Activated CD4-positive, alpha-beta T cell treated with anti-CD3 and anti-CD28 coated beads for 36 hours (primary cell): ENCODE measurements at places on chromosomes 2 and 18. TPM values are rescaled to one million over a fixed set of nuclear protein-coding genes. Genes with fewer than 3 reads are reported as not detected.

- peaks cover 23% of the 10 kb centered on the region for H3K36me3 ChIP-seq
- DNase-seq: no peak
- H3K27me3 ChIP-seq: no peaks in the 10 kb centered on the region
- H3K4me1 ChIP-seq: peaks cover 4% of the 10 kb centered on the region
- H3K4me3 ChIP-seq: no peak overlapping the region
Observed at GRCh38 chr18:49094979-49095632, 144.3 kb upstream of the SMAD7 start.

- H3K27me3 ChIP-seq: no peaks in the 10 kb centered on the region
- no peaks in the 10 kb centered on the region for H3K4me1 ChIP-seq
- peaks cover 17% of the 10 kb centered on the region for H3K36me3 ChIP-seq
- H3K27ac ChIP-seq: no peak overlapping the region
- no peak overlapping the region for H3K4me3 ChIP-seq
Observed at GRCh38 chr2:131148426-131148825, 43.3 kb downstream of the PLEKHB2 start.

The FNDC4 gene
- not detected for total RNA-seq

DNA sequence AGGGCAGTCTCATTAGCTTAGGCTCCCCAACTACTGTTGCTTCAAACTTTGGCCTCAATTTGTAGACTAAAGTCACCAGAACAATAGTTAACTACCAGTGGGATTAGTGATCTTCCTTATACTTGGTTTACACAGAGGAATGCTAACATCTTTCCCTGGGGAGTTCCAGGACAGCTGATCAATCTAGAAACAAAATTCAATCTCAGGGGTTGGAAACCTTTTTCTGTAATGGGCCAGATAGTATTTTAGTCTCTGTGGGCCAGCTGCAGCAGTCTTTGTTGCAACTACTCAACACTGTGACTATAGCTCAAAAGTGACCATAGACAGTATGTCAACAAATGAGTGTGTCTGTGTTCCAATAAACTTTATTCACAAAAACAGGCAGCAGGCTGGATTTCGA lies 85.7 kb downstream of the METTL8 start:
- no peak overlapping the region for H3K27ac ChIP-seq
- no peak overlapping the region for H3K4me3 ChIP-seq
- no peak for DNase-seq

The HOXD12 gene
- not detected for total RNA-seq

DNA sequence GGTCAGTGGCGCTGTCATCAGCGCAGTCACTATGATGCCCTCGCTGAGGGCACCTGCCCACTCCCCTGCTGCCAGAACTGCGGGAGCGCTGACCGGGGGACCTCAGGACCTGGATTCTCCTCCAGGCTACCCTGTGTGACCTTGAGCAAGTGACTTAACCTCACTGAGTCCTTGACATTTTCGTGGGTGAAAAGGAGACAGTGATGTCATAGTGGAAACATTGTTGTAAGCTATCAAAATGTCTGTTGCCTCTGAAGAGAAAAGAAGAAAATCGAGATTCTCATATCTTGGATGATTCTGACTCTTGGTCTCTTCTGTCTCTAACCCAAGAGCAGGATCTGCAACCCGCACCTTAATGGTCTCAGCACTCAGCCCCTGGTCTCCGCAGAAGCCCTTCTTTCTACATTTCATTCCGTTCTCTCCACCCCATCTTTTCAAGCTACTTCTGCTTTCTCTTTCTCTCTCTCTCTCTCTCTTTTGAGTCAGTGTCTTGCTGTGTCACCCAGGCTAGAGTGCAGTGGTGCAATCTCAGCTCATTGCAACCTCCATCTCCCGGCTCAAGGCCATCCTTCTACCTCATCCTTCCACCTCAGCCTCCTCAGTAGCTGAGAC lies 978 bp upstream of the TUBA4A start:
- peak overlapping the region; percentile 89 for H3K4me3 ChIP-seq
- DNase-seq: peak; percentile 72
- peaks cover 46% of the 10 kb centered on the region for H3K4me1 ChIP-seq
- H3K27ac ChIP-seq: peak overlapping the region; percentile 90
- H3K27me3 ChIP-seq: no peaks in the 10 kb centered on the region
- peaks cover 32% of the 10 kb centered on the region for H3K36me3 ChIP-seq

- no peak overlapping the region for H3K4me3 ChIP-seq
- peaks cover 33% of the 10 kb centered on the region for H3K4me1 ChIP-seq
Observed at GRCh38 chr2:160207804-160208654, 8.0 kb upstream of the ITGB6 start.

The ABCG8 gene
- not detected for total RNA-seq

DNA sequence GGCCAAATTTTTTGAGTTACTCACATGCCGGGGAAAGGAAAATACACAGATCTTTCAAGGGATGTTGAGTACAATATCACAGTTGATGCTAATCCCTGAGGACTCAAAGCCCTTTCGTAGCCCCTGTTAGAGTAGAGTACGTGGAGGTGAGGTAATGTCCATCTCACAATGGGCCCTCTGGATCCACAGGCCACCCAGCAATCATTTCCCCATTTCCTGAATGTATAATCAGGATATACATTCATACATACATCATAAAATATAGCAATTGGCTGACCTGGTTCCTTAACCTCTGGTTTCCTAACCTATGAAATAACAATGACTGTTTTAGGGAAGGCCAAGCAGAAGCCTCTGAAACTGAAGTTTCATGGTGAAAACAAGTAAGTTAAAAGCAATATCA lies 10.2 kb upstream of the SP100 start:
- H3K4me3 ChIP-seq: no peak overlapping the region
- peaks cover 44% of the 10 kb centered on the region for H3K36me3 ChIP-seq
- H3K4me1 ChIP-seq: peaks cover 17% of the 10 kb centered on the region
- no peak overlapping the region for H3K27ac ChIP-seq
- H3K27me3 ChIP-seq: no peaks in the 10 kb centered on the region
- DNase-seq: no peak

DNA sequence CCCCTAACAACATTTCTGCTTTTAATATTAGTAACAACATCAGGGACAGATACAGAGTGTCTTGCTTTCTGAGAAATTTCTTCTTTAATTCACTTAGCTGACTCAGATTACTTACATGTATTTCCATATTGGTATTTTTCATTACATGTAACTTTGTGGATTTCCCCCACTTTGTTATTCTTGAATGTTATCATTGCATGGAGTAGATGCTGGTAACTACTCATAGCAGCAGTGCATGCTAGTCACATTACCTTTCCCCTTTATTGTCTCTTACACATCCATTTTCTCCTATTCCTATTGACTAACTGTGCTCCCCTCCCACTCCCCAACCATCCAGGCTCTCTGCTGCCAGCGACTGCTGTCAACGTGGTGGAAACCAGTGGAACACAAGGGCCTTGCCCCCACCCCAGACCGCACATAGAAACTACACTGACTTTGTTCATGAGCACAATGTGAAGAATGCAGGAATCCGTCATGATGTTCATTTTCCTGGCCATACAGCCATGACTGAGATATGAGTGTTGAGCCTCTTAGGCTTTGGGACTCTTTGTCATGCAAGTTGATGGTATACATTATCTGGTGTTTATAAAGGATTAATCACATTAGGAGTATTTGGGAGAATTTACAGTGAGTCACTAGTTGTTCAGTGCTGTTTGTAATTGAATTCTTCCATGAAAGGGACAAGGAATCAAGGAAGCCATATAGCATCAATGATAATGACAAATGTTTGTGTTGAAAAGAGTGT lies 91.0 kb downstream of the EPB41L5 start:
- no peak overlapping the region for H3K27ac ChIP-seq
- H3K36me3 ChIP-seq: peaks cover 6% of the 10 kb centered on the region
- no peak for DNase-seq
- no peaks in the 10 kb centered on the region for H3K27me3 ChIP-seq

DNA sequence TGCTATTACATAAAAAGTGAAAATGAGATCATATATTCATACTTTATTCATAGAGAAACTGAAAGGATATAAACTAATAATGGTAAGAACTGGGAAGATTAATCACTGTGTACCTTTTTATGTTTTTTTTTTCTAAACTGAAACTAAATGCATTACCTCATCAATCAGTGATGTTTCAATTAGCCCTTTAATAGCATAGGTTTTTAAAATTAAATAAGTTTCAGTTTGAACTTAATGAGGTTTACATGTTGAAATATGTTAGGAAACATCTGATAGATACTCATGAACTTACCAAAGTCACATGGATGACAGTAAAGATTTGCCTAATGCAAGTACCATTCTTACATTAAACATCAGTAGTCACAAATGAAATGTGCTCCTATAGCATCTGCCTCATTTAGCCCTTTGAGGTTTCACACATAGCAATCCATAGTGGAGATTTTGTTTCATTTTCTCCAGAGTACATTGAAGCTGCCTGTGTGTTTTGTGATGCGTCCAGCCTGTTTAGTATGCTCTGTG lies 8.9 kb downstream of the MAPRE2 start:
- H3K36me3 ChIP-seq: peaks cover 8% of the 10 kb centered on the region
- DNase-seq: no peak
- H3K27ac ChIP-seq: peak overlapping the region; percentile 86
- H3K4me3 ChIP-seq: peak overlapping the region; percentile 57

The TRIM54 gene
- total RNA-seq: 0.09 TPM

GRCh38 chr2:159960414-159960813 lies 102.0 kb downstream of the PLA2R1 start:
- H3K27ac ChIP-seq: peak overlapping the region; percentile 44
- H3K4me1 ChIP-seq: peaks cover 19% of the 10 kb centered on the region
- peak overlapping the region; percentile 9 for H3K4me3 ChIP-seq
- DNase-seq: no peak
- peaks cover 5% of the 10 kb centered on the region for H3K27me3 ChIP-seq

The CREG2 gene
- not detected for total RNA-seq

DNA sequence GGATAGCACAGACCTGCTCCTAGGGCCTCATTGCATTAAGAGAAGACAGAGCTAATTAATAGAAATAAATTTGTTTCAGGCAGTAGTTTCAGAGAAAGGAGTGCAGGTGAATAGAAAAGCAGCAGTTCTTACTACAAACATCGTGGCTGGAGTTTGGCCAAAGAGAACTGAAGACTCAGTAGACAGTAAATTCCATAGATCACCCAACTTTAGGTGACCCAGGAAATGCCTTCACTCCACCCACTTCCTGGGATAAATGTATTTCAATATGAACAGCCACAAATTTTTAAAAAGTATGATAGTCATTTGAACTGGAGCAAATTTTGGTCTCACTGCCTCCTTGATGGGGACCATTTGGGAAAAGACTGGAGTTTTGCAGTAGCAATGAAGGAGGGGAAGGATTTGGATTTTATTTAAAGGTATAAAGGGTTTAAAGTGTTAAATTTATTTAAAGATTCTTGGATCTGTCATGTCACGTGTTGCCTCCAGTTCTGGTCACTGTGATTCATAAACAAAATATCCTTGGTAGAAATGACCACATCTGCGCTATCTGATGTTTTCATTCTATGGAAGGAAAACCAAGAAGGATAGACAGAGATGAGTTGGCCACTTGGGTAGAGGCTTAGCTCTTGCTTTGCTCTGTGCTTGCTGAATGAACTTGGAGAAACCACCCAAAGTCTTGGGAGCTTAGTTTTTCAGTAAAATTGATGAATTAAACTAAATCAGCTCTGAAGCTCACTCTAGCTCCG lies 390.2 kb downstream of the THSD7B start:
- peaks cover 2% of the 10 kb centered on the region for H3K27me3 ChIP-seq
- H3K4me3 ChIP-seq: no peak overlapping the region
- H3K36me3 ChIP-seq: no peaks in the 10 kb centered on the region
- no peaks in the 10 kb centered on the region for H3K4me1 ChIP-seq

The EFR3B gene
- 1.0 TPM for total RNA-seq

The SLC14A1 gene
- 1.5 TPM for total RNA-seq

- no peak for DNase-seq
- no peaks in the 10 kb centered on the region for H3K36me3 ChIP-seq
- H3K27ac ChIP-seq: no peak overlapping the region
- no peaks in the 10 kb centered on the region for H3K4me1 ChIP-seq
- H3K4me3 ChIP-seq: no peak overlapping the region
Observed at GRCh38 chr18:33960417-33960816, 264.3 kb downstream of the NOL4 start.

- H3K27me3 ChIP-seq: no peaks in the 10 kb centered on the region
- no peak overlapping the region for H3K4me3 ChIP-seq
- no peaks in the 10 kb centered on the region for H3K36me3 ChIP-seq
- no peak for DNase-seq
Observed at GRCh38 chr2:239467281-239467955, 66.6 kb upstream of the HDAC4 start.

- DNase-seq: no peak
- no peaks in the 10 kb centered on the region for H3K36me3 ChIP-seq
- H3K4me3 ChIP-seq: no peak overlapping the region
- H3K27ac ChIP-seq: no peak overlapping the region
Observed at GRCh38 chr18:11488175-11488574, 121.2 kb upstream of the SLC35G4 start.

GRCh38 chr18:31973929-31974546 lies 31.1 kb upstream of the TRAPPC8 start:
- peaks cover 6% of the 10 kb centered on the region for H3K36me3 ChIP-seq
- H3K4me1 ChIP-seq: no peaks in the 10 kb centered on the region

DNA sequence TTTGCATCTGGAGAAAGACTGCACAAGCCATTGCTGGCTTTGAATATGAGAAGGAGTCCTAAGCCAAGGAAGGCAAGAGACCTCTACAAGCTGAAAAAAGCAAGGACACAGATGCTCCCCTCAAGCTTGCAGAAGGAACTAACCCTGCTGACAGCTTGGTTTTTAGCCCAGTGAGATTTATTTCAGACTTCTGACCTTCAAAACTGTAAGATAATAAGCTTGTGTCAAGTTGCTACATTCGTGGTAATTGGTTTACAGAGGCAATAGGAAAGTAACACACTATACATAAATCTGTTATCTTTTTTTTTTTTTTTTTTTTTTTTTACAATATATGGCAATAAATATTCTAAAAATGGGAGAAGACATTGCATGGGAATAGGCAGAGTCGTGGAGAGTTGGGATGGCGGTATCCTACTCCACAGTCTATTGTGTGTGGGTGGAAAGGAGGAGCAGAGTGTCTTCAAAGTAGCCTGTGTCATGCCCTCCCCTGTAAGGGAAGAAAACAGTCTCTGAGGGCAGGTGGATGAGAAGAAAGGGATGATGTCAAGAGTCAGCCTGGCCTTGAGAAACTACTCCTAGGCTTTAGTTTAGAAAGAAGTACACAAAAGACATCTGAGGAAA lies 196.9 kb downstream of the THSD7B start:
- no peak for DNase-seq
- no peak overlapping the region for H3K27ac ChIP-seq
- H3K4me1 ChIP-seq: no peaks in the 10 kb centered on the region
- no peak overlapping the region for H3K4me3 ChIP-seq
